Bronchial epithelial cell (primary cell): ENCODE measurements at places on chromosomes 12 and 14. TPM values are rescaled to one million over a fixed set of nuclear protein-coding genes. Genes with fewer than 3 reads are reported as not detected.

The TBK1 gene
- 19.8 and 20.0 TPM in 2 replicates for total RNA-seq

The MANSC4 gene
- total RNA-seq, result not detected in 2 replicates

The PTGDR gene
- not detected in 2 replicates for total RNA-seq

The TAS2R8 gene
- not detected in 2 replicates for total RNA-seq

The KRT75 gene
- total RNA-seq, result 1.8 and 7.3 TPM in 2 replicates

The TOMM20L gene
- not detected in 2 replicates for total RNA-seq

The CD9 gene
- 492 and 634 TPM in 2 replicates for total RNA-seq

The KRT86 gene
- total RNA-seq, result 0.26 TPM in 2 replicates

The CLEC4C gene
- not detected in 2 replicates for total RNA-seq

The TAS2R42 gene
- total RNA-seq, result not detected in 2 replicates

The RASSF3 gene
- 8.7 and 9.7 TPM in 2 replicates for total RNA-seq

The OR4Q3 gene
- total RNA-seq, result not detected in 2 replicates

The GPR84 gene
- 0.13 TPM in 1 of 2 replicates, not detected in the other for total RNA-seq

The EPYC gene
- not detected in 2 replicates for total RNA-seq

The LIMA1 gene
- 95.0 and 98.2 TPM in 2 replicates for total RNA-seq

The TAS2R19 gene
- 2.4 and 3.9 TPM in 2 replicates for total RNA-seq

The POTEG gene
- not detected in 2 replicates for total RNA-seq

The ETFBKMT gene
- 0.79 and 1.0 TPM in 2 replicates for total RNA-seq

The KCNJ8 gene
- total RNA-seq, result under 0.01 TPM in 1 of 2 replicates, not detected in the other

The TEAD4 gene
- total RNA-seq, result 2.0 and 4.2 TPM in 2 replicates

The FAM222A gene
- under 0.01 TPM in 1 of 2 replicates, not detected in the other for total RNA-seq

The MON2 gene
- 19.6 and 21.3 TPM in 2 replicates for total RNA-seq

The METTL17 gene
- total RNA-seq, result 30.0 and 56.1 TPM in 2 replicates

The RNASE3 gene
- total RNA-seq, result not detected in 2 replicates

The SLC10A1 gene
- not detected in 2 replicates for total RNA-seq

The MDM1 gene
- total RNA-seq, result 5.8 and 6.4 TPM in 2 replicates

The SLCO1A2 gene
- total RNA-seq, result not detected in 2 replicates

The FLVCR2 gene
- 0.79 and 2.8 TPM in 2 replicates for total RNA-seq

The EFS gene
- total RNA-seq, result 2.4 and 5.4 TPM in 2 replicates

The PTHLH gene
- total RNA-seq, result 47.4 and 82.1 TPM in 2 replicates

The CDKN3 gene
- total RNA-seq, result 3.7 and 15.4 TPM in 2 replicates

The C12orf60 gene
- 1.4 and 2.1 TPM in 2 replicates for total RNA-seq

The PLBD1 gene
- total RNA-seq, result 1.1 and 5.4 TPM in 2 replicates

The CCDC175 gene
- not detected in 2 replicates for total RNA-seq

The OR6C2 gene
- not detected in 2 replicates for total RNA-seq

The SCNN1A gene
- total RNA-seq, result 54.5 and 57.7 TPM in 2 replicates

The SOX5 gene
- total RNA-seq, result under 0.01 TPM in 2 replicates

The SLC25A21 gene
- 0.53 and 0.64 TPM in 2 replicates for total RNA-seq
